Anterior cingulate cortex (tissue), 58 donors: ENCODE measurements at places on chromosomes 3 and 15.
A peak's percentile ranks its signal among the peaks of the same experiment; 100 is the strongest.

- peak; percentile 54 for DNase-seq
These were observed 1.4 kb downstream of the ETV5 start for GRCh38 chr3:186107215-186108105.

DNA sequence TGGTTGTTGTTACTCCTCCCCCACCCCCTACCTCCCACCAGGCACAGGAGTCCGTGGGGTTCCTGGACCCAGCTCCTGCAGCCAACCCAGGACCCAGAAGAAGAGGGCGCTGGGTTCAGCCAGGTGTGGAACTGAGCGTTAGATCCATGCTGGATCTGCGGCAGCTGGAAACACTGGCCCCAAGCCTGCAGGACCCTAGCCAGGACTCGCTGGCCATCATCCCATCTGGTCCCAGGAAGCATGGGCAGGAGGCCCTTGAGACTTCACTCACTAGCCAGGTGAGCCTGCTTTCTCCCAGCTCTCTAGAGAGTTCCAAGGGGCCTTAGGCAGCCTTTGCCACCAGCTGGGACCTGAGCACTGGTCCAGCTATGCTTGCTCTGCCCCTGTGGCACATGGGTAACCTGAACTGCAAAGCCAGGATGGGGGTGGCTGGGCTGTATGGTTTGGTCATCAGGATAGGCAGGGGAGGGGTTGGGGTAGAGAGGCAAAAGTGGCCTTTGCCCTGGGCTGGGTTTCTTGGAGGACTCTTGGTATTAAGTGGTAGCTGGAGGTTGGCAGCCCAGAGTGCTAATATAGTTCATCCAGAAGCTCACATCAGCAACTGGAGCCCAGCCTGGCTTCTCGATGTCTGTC is 7.0 kb upstream of the JMJD7 start:
- no peak for DNase-seq

- no peak for DNase-seq
These were observed 148.5 kb downstream of the OSBPL10 start for GRCh38 chr3:31832551-31832950.

DNA sequence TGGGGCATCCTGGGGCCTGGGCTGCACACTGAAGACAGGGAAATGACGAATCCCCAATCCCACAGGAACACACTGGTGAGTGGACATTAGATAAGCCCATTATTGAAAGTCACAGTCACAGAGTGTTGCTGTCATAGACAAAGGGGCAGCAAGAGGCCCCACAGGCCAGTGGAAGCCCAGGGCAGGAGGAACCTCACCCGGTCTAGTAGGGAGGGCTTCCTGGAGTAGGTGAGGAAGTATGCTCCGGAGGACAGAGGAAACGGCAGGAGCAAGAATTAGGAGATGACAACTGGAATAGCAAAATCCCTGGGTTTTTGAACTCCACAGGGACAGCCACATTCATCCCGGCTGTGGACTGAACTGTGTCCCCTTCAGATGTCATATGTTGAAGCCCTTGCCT is 101.2 kb downstream of the TPRA1 start:
- DNase-seq: no peak

GRCh38 chr15:88878720-88879184 is 16.6 kb downstream of the HAPLN3 start:
- DNase-seq: peak; percentile 4

GRCh38 chr3:116314476-116314875 is 130.8 kb downstream of the LSAMP start:
- no peak for DNase-seq

- no peak for DNase-seq
These were observed 16.6 kb upstream of the EHHADH start for GRCh38 chr3:185270262-185270955.

- no peak for DNase-seq
These were observed 305.5 kb upstream of the DPH6 start for GRCh38 chr15:35851491-35851890.
